ENCODE measurements at places on chromosomes 2 and 18.
A peak's percentile ranks its signal among the peaks of the same experiment; 100 is the strongest.

- no peak for DNase-seq
Observed at GRCh38 chr2:216695401-216695821, at the start of gene IGFBP5. IGFBP5 (minus strand) TSS chr2:216695549; CDS start chr2:216694775, 774 bp downstream.

GRCh38 chr2:60899230-60899891, 18.0 kb downstream of the REL start:
- peak; percentile 98 for DNase-seq

DNA sequence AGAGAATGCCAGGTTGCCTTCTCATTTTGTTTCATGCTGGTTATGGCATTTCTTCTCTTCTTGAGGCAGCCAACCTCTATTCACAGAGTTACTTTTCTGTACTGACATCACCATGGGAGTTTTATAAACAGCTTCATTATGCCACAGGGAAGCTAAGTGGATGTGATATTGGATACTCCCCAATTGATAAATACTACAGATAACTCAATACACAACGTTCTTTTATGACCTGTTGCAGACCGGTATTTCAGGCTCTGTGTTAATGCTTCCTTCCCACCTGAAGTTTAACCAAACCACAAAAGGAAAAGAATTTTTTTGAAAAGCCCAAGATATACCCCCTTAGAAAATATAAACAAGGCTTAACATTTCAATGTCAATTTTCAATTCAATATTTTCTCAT, 258.3 kb upstream of the SOX11 start:
- no peak for DNase-seq

DNA sequence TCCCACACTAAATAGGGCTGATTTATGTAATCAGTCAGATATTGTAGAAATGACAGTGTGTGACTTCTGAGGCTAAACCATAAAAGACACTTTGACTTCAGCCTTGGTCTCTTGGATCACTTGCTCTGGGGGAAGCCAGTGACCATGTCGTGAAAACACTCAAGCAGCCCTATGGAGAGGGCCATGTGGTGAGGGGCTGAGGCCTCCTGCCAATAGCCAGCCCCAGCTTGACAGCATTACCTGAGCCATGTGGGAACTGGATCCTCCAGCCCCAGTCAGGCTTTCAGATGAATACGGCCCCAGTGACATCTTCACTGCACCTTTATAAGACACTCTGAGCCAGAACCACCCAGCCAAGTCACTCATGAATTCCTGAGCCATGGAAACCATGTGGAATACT, 20.8 kb downstream of the TNS1 start:
- DNase-seq = no peak

- no peak for DNase-seq
Observed at GRCh38 chr2:48144777-48145176, 238.5 kb upstream of the FBXO11 start.

- DNase-seq = peak; percentile 40
Observed at GRCh38 chr2:230849633-230850357, 14.9 kb upstream of the ITM2C start.

GRCh38 chr2:191051825-191052778, 38.1 kb upstream of the STAT1 start:
- peak; percentile 78 for DNase-seq

GRCh38 chr2:238787501-238787900, 60.4 kb upstream of the TWIST2 start:
- DNase-seq = no peak

- no peak for DNase-seq
Observed at GRCh38 chr2:174785481-174785880, 21.2 kb upstream of the CHRNA1 start.

DNA sequence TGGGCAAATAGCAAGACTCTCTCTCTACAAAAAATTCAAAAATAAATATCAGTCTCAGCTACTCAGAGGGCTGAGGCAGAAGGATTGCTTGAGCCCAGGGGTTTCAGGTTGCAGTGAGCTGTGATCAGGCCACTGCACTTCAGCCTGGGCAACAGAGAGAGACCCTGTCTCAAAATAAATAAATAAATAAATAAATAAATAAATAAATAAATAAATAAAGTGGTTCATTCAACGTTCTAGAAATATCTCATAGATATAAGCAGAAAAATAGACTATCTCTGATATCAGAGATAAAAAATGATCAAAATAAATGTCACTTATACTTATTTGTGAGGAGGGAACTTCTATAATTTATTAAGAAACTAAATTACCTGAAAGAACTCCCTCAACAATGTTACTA, 480.9 kb downstream of the FBXO15 start:
- no peak for DNase-seq

DNA sequence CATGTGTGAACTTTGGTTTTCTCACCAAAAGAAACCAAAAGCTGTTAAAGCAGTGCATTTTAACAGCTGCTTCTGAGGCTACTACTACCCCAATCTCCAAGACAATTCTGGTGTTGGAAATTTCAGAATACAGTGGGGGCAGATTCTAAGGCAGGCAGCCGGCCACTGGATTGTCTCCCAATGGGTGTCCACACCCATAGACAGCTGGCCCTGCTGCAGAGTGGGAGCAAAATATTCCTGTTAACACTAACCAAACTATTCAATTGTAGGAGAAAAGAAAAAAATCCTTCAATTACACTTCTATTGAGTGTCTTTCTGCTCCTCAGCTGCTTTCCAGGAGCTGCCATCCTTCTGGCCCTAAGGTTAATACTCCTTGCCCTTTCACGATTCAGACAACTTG, 223.7 kb downstream of the ALK start:
- DNase-seq = no peak

- DNase-seq = no peak
Observed at GRCh38 chr2:167177196-167177595, 288.9 kb downstream of the XIRP2 start.

- no peak for DNase-seq
Observed at GRCh38 chr18:24208270-24209035, 69.6 kb downstream of the CABYR start.

- DNase-seq = no peak
Observed at GRCh38 chr18:78991446-78991845, 11.8 kb downstream of the SALL3 start.

- no peak for DNase-seq
Observed at GRCh38 chr2:114472246-114472645, 29.8 kb downstream of the DPP10 start.

GRCh38 chr2:217755027-217755745, 247.6 kb downstream of the TNS1 start:
- no peak for DNase-seq

- DNase-seq = peak; percentile 93
Observed at GRCh38 chr18:45291621-45292615, 323.4 kb upstream of the SLC14A2 start.

- no peak for DNase-seq
Observed at GRCh38 chr18:75031717-75032317, 177.1 kb downstream of the PTGR3 start.

DNA sequence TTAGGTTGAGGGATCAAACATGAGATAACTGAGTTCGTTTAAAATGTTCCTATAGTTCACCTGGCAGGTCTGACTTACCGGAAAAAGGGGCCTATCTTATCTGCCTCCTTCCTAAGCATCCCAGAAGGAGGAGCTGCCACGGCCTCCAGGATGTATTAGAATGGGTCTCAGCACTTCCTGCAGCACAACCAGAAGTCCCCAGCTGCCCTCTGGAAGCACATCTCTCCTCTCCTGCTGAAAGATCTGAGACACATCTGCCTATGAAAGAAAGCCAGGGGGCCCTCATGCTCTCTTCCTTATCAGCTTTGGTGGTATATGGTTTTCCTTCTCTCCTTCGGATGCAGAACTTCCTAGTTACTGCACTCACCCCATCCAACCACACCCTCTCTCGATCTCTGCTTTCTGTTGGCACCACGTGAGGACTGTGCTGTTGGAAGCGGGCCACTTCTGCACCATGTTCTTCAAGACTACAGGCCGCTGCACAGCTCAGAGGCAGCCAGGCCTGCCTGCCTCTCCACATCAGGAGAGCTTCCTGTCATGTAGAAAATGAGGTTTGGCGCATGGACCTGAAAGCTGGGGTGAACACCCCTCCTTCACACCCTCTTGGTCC, 6.5 kb downstream of the IGFBP5 start:
- DNase-seq = no peak

DNA sequence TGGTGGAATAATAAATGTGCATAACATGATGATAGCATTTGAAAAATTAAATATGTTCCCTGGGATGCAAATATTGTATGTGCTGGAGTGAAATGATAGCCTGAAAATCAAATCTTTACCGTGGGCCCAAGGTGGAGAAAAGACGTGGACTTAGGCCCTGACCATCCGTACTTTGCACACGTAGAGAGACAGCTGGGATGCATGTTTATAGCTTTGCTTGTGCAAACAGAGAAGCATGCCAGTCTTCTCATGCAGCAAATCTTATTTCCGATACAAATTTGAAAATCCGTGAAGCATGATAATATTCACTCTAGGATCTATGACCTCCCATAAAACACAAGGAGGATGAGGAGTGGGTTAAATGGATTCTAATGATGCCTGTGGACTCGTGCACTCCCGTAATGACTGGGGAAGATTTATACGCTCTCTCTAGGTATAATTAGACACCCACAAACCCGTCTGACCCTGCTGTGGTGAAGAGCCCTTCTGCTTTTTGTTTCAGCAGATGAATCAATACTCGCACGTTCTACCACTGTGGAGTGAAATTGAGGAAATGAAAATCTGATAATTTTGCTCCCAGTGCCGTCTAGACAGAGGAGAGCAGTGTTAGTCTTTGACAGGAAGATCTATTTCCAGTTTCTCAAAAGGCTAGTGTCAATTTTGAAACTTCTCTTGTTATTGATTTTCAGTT, 810.3 kb upstream of the SALL3 start:
- no peak for DNase-seq

GRCh38 chr2:189492451-189492850, 51.2 kb downstream of the WDR75 start:
- DNase-seq = no peak

DNA sequence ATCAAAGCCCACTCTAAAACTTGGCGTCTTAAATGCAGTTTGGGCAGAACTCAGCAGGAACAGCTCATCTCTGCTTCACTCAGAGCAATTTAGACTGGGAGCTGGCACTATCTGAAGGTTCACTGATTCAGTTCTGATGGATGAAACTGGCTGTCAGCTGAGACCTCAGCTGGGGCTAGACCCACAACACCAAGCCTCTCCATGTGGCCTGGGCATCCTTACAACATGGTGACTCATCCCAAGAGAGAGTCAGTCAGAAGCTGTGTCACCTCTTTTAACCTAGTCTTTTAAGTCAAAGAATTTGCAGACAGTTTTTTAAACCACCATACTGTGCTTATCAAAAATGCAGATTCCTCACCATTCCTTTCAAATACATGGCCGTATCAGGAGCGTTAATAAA, 62.6 kb upstream of the ZNF397 start:
- no peak for DNase-seq

- no peak for DNase-seq
Observed at GRCh38 chr2:70966681-70967080, 11.7 kb upstream of the ANKRD53 start.

GRCh38 chr2:158009399-158009798, 92.3 kb upstream of the UPP2 start:
- peak; percentile 24 for DNase-seq

DNA sequence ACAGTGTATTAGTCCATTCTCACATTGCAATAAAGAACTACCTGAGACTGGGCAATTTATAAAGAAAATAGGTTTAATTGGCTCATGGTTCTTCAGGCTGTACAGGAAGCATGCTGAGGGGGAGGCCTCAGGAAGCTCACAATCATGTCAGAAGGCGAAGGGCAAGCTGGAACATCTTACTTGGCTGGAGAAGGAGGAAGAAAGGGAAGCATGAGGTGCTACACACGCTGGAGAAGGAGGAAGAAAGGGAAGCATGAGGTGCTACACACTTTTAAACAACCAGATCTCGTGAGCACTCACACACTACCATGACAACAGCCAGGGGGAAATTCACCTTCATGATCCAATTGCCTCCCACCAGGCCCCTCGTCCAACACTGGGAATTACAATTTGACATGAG, 95.3 kb upstream of the FAM110C start:
- DNase-seq = no peak

GRCh38 chr2:5657231-5657630, 35.0 kb upstream of the SOX11 start:
- no peak for DNase-seq

All from inflammatory macrophage treated with lipopolysaccharide for 4 hours (primary cell).